ENCODE measurements at places on chromosomes 13 and 19.
A peak's percentile ranks its signal among the peaks of the same experiment; 100 is the strongest.

- DNase-seq = no peak
Measured at GRCh38 chr13:104764600-104764999, 1698.4 kb upstream of the SLC10A2 start.

- no peak for DNase-seq
Measured at GRCh38 chr19:29089315-29089870, 123.6 kb downstream of the UQCRFS1 start.

DNA sequence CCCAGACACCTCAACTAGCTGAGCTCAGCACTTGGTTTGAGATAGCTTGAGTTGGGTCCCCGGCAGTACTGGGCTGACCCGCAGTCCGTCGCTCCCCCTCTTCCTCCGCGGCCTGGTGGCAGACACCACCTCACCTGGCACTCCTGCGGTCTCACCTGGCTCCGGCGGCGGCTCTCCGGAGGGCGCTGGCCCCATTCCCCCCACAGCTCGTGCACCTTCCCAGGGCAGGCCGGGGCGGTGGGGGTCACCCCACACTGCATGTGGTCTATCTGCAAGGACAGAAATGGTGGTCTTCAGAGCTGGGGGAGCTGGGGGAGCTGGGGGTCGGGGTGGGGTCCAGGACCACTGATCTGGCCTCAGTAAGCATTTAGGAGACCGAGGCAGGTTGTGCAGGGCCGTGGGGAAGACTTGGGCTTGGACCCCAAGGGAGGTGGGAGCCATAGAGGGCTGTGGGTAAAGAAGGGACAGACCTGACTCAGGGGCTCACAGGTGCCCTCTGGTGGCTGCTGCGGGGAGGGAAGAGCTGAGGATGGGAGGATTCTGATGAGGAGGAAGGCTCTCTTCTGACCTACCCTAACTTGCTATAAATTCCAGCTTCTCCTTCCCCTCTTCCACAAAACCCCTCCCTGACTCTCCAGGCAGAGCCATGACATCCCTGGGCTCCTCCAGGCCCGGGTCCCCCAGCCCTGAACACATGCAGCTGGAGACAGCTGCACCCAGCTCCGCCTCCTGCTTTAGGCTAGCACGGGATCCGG, 6.7 kb upstream of the PLIN4 start:
- peak; percentile 68 for DNase-seq

- DNase-seq = no peak
Measured at GRCh38 chr13:26497968-26498511, 59.4 kb upstream of the WASF3 start.

- DNase-seq = peak; percentile 62
Measured at GRCh38 chr19:46513461-46514236, 18.0 kb upstream of the PNMA8B start.

GRCh38 chr13:106917673-106918556, 350.0 kb upstream of the ARGLU1 start:
- peak; percentile 56 for DNase-seq

DNA sequence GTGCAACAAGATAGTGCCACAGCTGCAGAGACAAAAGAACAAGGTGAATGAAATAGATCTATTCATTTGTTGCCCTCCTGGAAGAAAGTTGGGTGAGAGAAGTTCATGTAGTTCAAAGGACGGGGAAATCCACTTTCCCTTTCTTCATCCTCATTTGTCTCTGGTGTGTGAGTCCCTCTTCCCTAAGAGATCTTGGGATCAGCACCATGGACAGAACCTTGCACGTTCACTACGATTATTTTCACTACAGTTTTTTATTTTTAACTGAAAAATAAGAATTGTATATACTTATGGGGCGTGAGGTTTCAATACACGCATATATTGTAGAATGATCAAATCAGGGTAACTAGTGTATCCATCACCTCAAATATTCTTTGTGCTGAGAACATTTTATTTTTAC, 29.2 kb downstream of the NLRP5 start:
- no peak for DNase-seq

DNA sequence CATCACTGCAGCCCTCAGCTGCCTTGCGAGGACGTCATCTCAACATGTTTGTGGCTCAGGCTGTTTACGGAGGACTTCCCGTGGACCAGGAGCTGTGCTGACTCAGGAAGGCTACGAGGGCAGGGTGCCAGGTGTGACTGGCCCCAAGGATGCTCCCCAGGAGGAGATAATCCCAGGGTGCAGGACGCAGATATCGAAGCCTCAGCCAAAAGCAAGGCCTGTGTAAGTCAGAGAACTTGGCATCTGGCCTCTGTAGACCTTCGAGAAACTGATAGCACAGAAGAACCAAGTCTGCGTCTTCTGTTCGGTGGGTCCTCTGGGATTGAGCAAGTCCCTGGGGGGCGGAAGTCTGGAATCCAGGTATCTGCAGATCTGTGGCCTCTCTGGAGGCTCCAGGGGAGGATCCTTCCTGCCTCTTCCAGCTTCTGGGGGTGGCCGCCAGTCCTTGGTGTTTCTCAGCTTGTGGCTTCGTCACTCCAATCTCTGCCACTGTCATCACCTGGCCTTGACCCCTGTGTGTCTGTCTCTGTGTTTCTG, 2.6 kb upstream of the DOHH start:
- no peak for DNase-seq

- DNase-seq = no peak
Measured at GRCh38 chr19:48713041-48713863, 6.3 kb downstream of the MAMSTR start.

DNA sequence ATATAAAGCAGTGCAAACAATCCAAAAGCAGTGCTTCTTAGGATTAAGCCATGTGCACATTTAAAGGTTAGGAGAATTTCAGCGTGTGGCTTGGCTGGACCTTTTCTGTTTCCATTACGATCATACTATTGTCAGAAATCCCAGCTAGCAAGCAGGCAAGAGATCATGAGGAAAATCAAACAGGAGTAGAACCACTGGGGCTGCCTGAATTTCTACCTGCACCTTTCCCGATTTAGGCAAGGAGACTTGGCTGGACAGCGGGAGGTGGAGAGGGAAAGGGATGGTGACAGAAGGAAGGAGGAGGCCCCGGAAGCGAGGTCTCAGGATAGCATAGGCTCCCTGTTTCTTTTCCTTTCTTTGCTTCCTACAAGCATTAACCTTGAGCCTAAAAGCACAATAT, 102.5 kb downstream of the FGF14 start:
- DNase-seq = no peak

DNA sequence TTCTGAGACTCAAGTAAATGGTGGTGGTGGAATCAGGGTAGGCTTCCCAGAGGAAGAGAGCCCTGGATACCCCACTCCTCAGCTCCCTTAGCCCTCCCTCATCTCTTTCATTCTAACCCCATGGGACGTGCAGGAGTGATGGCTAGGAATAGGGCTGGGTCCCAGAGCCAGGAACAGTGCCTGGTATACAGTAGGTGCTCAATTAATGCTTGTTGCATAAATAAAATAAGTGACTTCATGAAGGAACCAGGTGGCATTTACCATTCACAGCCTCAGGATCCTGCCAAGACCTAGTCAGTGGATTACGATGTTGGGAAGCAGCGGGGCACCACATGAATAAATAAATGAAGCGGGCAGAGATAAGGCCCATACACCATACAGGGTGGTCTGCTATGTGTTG, 3.9 kb downstream of the UNC13A start:
- DNase-seq = no peak

GRCh38 chr19:42469311-42470235, 26.8 kb upstream of the CXCL17 start:
- no peak for DNase-seq

DNA sequence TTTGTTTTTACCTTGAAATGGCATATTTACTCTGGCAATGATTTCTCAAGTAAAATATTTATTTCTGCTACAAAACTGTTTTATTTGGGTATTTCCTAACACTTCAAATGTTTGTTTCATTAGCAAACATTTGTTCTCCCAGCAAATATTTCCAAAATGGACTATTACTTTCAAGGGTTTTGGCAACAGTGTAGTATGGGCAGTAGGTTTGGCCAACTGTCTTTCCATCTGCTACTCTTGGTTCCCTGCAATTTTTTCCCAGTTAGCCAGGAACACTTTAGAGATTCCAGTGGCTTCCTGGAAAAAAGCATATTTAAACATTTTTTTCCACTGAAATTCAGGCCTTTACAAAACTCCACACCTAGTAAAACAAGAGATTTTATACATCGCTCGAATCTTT, 466.6 kb downstream of the SLITRK6 start:
- no peak for DNase-seq

DNA sequence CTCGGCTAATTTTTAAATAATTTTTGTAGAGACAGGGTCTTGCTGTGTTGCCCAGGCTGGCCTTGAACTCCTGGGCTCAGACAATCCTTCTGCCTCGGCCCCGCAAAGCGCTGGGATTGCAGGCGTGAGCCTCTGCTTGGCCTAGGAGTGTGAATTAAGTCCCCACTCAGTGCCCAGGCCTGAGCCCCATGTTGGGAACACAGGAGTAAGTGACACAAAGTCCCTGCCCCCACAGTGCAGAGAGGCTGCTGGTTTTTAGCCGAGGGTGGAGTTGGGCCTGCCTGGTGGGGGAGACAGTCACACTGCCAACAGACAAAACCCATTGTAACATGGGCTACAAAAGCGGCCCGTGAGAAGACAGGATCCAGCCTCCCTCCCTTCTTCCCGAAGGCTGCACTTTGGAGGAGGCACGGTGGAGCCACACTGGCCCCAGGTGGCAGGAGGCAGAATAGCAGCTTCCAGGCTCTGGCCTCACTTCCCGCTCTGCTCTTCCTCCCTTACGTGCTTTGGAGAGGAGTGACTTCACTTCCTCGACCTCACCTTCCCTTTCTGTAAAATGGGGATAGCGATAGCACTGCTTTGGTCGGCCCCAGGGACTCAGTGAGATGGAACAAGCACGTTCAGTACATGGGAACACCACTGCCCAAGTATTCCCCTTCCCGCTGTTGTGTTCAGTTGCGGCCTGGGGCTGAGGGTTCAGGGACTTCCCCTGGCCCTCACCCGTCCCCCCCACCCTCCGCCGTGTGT, 15.2 kb upstream of the EHD2 start:
- peak; percentile 46 for DNase-seq

DNA sequence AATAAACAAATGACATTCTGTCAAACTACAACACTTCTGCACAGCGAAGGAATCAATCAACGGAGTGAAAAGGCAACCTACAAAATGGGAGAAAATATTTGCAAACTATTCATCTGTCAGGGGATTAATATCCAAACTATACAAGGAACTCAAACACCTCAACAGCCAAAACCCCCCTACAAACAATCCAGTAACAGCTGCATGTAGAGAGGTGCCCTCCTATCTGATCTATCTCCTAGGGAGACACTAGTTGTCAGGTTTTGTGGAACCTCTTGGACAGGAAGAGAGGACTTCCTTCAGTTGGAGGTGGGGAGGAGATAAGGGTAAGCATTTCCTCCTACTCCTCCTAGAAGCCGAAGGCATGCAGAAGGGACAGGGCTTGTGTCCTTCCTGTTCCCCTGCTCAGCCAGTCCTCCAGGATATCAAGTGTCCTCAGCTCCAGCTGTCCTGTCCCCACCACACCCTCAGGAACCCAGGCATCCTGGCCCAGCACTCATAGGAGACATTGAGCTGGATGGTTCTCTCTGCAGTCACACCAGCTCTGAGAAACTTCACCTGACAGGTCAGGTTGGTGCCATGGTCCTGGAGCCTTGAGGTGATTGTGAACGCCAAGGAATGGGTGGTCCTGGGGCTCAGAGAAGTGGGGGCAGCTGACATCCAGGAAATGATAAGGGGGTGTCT, 9.8 kb upstream of the SIGLEC8 start:
- no peak for DNase-seq

GRCh38 chr19:36449059-36449670, 30.7 kb upstream of the ZFP82 start:
- no peak for DNase-seq

DNA sequence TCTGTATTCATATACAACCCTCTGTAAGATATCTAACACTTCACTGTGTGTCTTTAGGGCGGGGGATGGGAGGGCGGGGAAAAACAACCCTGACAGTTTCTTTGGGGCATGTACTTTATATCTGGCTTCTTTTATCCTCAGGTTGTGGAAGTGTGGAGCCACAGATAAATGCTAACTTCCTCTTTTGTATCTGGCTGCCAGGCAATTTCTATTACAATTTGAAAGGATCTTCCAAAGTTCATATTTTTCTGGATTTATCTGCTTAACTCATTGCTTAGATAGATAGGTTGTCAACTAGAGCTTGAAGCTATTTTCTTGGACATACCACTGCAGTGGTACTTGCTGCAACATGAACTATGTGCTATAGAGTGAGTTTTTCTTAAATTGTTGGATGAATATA, 393.0 kb downstream of the LMO7 start:
- no peak for DNase-seq

DNA sequence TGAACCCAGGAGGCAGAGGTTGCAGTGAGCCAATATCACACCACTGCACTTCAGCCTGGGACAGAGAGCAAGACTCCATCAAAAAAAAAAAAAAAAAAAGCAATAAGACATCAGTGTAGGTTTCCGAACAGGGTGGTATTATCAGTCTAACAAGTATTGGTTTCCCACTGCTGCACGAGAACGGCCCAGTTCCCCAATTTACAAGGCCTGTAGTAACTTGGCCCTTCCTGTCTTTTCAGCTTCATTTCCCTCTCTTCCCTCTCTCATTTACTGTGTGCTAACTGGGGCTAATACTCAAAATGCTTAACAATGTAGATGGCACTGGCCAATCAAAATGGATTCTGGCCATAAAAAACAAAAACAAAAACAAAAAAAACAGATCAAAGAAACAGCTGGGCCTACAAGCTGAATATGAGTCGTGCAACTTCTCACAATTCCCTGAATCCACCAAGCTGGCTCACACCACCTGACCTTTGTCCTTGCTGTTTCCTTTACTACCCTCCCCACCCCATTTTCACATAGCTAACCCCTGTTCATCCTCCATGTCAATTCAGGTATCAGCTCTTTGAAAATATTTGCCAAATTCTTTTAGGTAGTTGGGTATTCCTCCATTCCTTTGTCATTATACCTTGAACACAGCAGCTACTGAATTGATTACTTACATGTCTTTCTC, 2.4 kb downstream of the TEX101 start:
- no peak for DNase-seq

DNA sequence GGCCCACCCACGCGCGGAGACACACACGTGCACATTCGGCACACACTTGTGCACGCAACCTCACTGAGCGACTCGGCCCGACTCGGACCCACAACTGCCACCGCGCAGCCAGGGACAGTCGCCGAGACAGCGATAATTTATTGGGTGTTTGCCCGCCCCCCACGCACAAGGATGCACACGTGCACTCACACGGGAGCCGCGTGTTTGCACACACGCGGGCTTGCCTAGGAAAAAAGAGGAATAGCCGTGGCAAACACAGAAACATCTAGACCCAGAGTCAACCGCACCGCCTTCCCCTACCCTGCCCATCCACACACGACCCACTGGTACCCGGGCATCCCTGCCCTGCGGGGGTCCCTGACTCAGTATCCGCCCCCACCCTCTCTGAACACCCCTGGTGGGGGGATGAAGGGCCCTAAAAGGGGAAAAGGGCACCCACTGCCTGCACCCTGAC, 1.1 kb upstream of the SSBP4 start:
- DNase-seq = no peak

- no peak for DNase-seq
Measured at GRCh38 chr13:36068991-36069390, 62.2 kb downstream of the DCLK1 start.
